ENCODE measurements at places on chromosomes 3 and 15. TPM values are rescaled to one million over a fixed set of nuclear protein-coding genes. Genes with fewer than 3 reads are reported as not detected.

DNA sequence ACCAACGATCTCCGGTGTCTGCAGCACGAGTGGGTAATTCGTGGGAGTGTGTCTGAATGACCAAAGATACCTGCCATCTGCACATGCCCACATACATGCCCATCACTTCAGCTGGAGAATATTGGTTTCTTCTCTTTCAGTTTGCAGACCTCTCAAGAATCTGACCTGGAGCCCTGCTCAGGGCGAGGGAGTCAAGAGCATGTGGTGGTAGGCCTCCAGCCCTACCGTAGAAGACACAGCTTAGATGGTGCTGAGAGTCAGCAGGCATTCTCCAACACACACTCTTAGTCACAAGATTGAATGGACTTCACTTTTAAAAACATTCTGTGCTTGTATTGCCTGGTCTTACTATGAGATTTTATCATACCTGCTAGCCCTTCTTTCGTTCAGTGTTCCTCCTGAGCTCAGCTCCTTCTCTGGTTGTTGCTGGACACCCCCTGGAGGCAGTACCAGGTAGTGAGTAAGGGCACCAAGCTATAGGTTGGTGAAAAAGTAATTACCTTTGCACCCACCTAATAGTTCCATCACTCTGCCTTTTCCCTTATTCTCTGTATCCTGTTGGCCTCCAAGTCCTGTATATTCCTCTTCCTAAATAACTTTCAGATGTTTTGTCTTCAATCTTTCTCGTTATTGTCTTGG lies 252.0 kb downstream of the CACNA2D3 start:
- no peak for DNase-seq

CCR8 gene
- not detected for total RNA-seq

DNA sequence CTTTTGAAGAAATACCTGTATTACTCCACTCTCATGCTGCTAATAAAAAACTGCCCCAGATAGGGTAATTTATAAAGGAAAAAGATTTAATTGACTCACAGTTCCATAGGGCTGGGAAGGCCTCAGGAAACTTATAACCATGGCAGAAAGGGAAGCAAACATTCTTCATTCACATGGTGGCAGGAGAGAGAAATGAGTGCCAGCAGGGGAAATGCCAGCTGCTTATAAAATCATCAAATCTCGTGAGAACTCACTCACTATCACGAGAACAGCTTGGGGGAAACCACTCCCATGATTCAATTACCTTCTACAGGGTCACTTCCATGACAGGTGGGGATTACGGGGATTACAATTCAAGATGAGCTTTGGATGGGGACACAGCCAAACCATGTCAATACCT lies 18.7 kb downstream of the MFSD1 start:
- DNase-seq, result no peak

C3orf85 gene
- not detected for total RNA-seq

DNA sequence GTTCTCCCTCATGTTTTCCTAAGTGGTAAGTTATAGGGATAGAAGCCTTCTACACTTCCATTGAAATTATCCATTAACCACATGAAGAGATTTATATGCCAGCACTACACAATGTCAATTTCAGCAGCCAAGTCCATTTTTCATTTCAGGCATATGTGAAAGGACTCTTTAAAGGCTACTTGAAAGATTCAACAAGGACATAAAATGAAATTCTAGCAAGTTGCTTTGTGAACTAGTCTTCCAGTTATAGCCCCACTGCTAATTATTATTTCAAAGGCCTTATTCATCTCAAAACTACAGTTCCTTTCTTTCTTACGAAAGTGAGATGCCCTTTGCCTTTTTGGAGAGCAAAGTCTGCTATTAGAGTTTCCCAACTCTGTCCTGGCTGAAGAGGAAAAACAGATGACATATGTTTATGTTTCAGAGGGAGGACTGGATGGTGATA lies 66.0 kb upstream of the SLC2A2 start:
- no peak for DNase-seq

GRCh38 chr3:89783341-89783927 lies 676.0 kb downstream of the EPHA3 start:
- no peak for DNase-seq

DNA sequence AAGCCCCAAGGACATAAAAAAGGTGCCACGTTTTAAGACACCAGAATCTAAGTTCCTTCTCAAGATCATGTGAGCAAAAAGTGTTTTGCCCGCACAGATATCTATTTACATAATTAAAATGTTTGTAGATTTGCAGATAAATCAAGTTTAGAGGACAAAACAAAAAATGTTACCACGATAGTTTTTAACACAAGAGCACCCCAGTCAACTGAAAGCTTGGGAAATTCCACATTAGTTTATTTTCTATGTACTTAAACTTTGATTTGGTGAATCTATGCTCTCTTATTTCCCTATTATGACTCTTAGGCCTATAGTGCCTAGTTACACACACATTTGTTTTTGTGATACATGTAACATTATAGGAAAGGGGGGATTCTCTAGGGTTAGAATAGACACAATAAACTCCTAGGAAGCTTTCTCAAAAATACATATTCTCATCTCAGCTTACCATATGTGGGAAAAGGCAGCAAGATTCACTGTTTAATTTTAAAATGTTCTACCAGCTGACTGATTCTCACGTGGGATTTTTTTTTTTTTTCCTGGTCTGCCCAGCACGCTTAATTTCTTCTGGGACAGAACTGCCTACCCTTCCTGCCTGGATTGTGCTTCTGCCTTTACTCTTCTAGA lies 8.4 kb upstream of the LEKR1 start:
- no peak for DNase-seq

SPG21 gene
- 97.1 TPM for total RNA-seq

- no peak for DNase-seq
Measured at GRCh38 chr3:98788651-98789050, 25.5 kb downstream of the ST3GAL6 start.

- no peak for DNase-seq
Measured at GRCh38 chr3:58474348-58474911, 17.5 kb upstream of the KCTD6 start.

GRCh38 chr3:143480344-143480743 lies 360.8 kb downstream of the CHST2 start:
- DNase-seq, result peak; percentile 3

CAMK1 gene
- 16.5 TPM for total RNA-seq
